Activated CD8-positive, alpha-beta T cell treated with anti-CD3 and anti-CD28 coated beads for 36 hours (primary cell): ENCODE measurements at places on chromosomes 4 and X. TPM values are rescaled to one million over a fixed set of nuclear protein-coding genes. Genes with fewer than 3 reads are reported as not detected.
A peak's percentile ranks its signal among the peaks of the same experiment; 100 is the strongest.

DNA sequence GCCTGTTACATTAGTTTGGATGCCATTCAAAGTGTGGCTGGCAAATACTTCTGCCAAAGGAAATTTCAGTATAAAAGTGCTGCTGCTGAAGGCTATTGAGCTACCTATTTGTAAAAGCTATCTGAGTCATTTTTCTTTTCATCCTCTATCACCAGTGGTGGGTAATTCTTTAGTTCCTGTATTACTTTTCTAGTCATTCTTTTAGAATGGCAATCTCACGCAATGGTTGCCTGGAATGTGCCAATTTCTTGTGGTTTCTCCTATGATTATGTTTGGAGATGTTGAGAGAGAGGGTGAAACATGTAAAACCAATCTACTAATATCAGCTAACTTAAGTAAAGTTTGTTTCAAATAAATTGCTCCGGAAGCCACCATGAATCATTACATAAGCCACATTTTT is 685.0 kb downstream of the RAPGEF2 start:
- no peak for DNase-seq
- no peak overlapping the region for H3K27ac ChIP-seq
- no peak overlapping the region for H3K4me3 ChIP-seq
- no peaks in the 10 kb centered on the region for H3K27me3 ChIP-seq
- H3K36me3 ChIP-seq = no peaks in the 10 kb centered on the region

DNA sequence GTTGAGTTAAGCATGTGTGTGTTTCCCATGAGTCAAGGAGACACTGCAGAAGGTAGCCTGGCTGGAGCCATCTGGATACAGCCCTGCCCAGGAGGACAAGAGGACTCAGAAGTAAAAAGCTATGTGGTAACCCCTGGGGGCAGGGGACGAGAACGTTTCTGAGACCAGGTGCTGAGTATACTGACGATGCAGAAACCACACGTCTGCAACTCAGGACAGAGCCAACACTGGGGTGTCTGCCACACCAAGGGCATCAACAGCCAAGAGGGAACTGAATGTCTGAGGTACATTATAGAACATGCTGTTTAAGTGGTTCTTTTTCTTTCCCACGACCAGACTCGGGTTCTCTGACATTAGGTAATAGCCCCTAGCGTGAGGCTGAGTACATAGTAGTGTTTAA is 94.1 kb upstream of the GPR34 start:
- H3K4me3 ChIP-seq = no peak overlapping the region
- no peaks in the 10 kb centered on the region for H3K27me3 ChIP-seq
- peaks cover 14% of the 10 kb centered on the region for H3K4me1 ChIP-seq
- H3K27ac ChIP-seq = no peak overlapping the region

DNA sequence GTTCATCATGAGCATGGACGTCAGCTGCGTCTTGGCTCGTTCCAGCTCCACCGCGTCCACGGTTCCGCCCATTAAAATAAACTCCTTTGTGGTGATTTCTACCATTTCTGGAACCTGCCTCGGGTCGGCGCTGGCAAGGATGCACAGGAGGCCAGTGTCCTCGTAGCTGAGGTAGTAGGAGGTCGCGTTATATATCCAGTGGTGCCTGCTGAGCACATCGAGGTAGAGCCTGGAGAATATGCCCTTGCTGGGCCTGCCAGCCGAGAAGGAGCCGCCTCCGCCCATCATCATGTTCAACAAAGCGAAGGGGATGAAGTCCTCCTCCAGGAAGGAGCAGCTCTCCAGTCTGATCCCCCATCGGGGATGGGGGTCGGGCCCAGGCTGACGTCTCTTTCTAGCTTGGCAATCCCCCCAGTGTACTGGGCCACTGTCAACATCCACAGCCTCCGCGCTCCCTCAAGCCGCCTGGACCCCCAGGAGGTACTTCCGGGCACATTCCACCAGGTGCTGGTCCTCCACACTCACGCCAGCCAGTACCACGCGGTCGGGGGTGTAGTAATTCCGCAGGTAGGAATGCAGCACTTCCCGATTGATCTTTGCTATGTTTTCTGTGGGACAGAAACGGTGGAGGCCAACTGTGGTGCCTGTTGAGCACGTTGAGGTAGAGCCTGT is 120.9 kb upstream of the GRID2 start:
- no peaks in the 10 kb centered on the region for H3K27me3 ChIP-seq
- H3K36me3 ChIP-seq = no peaks in the 10 kb centered on the region
- no peak overlapping the region for H3K27ac ChIP-seq

LPAR4 gene
- not detected for total RNA-seq

GRCh38 chrX:42948723-42949657 is 171.0 kb upstream of the PPP1R2C start:
- peaks cover 61% of the 10 kb centered on the region for H3K4me1 ChIP-seq
- H3K27ac ChIP-seq = peak overlapping the region; percentile 99
- H3K36me3 ChIP-seq = peaks cover 8% of the 10 kb centered on the region
- peak overlapping the region; percentile 15 for H3K4me3 ChIP-seq
- peak; percentile 54 for DNase-seq
- H3K27me3 ChIP-seq = no peaks in the 10 kb centered on the region

SMARCA5 gene
- total RNA-seq = 61.2 TPM

NUDT10 gene
- 4.9 TPM for total RNA-seq

CPE gene
- total RNA-seq = not detected

DNA sequence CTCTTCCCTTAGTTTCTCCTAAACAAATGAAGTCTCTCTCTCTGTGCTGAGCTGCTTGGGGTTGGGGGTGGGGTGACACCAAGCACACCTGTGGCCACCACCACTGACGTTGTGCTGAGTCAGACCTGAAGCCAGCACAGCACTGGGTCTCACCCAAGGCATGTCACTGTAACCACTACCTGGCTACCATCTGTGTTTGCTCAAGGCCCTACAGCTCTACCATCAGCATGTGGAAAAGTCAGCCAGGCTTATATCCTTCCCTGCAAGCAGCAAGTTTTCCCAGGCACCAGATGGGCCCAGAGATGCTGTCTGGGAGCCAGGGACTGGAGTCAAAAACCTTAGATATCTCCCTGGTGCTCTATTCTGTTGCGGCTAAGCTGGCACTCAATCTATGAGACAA is 6.9 kb downstream of the CXCL10 start:
- peak; percentile 28 for DNase-seq
- no peak overlapping the region for H3K27ac ChIP-seq
- peaks cover 7% of the 10 kb centered on the region for H3K27me3 ChIP-seq

NCAPG gene
- 63.3 TPM for total RNA-seq

DNA sequence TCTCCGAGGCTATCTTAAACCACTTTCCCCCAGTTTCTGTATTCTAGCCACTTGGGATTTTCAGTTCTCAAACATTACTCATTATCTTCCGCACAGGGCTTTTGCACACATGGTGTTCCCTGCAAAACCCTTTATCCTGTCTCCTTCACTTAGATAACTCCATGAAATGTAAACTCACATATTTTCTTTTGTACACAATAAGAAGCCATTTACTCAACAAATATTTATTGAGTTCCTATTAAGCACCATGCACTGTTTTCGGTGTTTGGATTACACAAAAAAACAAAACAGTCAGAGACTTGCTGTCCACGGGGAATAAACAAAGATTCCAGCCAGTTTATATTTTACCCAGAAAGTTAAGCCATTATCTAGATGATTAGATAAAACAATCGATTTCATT is 42.5 kb upstream of the UNC5C start:
- H3K36me3 ChIP-seq = no peaks in the 10 kb centered on the region
- no peaks in the 10 kb centered on the region for H3K4me1 ChIP-seq
- H3K27ac ChIP-seq = no peak overlapping the region
- H3K4me3 ChIP-seq = no peak overlapping the region

- H3K4me3 ChIP-seq = no peak overlapping the region
- H3K36me3 ChIP-seq = no peaks in the 10 kb centered on the region
- H3K27ac ChIP-seq = no peak overlapping the region
- peaks cover 11% of the 10 kb centered on the region for H3K27me3 ChIP-seq
Measured at GRCh38 chr4:87933337-87933736, 42.2 kb upstream of the SPP1 start.

GRCh38 chr4:80201252-80202151 is 4.2 kb downstream of the PRDM8 start:
- DNase-seq = peak; percentile 89
- H3K4me1 ChIP-seq = peaks cover 32% of the 10 kb centered on the region
- H3K4me3 ChIP-seq = peak overlapping the region; percentile 73
- H3K27ac ChIP-seq = peak overlapping the region; percentile 70
- H3K27me3 ChIP-seq = peaks cover 18% of the 10 kb centered on the region
- H3K36me3 ChIP-seq = peaks cover 4% of the 10 kb centered on the region

- H3K36me3 ChIP-seq = no peaks in the 10 kb centered on the region
- no peak for DNase-seq
Measured at GRCh38 chrX:17520016-17520615, 145.1 kb downstream of the NHS start.

GRCh38 chr4:73019462-73020047 is 50.0 kb downstream of the COX18 start:
- no peak overlapping the region for H3K27ac ChIP-seq
- H3K36me3 ChIP-seq = no peaks in the 10 kb centered on the region
- no peak overlapping the region for H3K4me3 ChIP-seq
- no peaks in the 10 kb centered on the region for H3K4me1 ChIP-seq

CFAP99 gene
- total RNA-seq = not detected

DGKK gene
- not detected for total RNA-seq

GRCh38 chr4:73257651-73258435 is 755 bp downstream of the ANKRD17 start:
- H3K4me1 ChIP-seq = peaks cover 58% of the 10 kb centered on the region
- H3K27ac ChIP-seq = peak overlapping the region; percentile 100
- H3K27me3 ChIP-seq = no peaks in the 10 kb centered on the region
- H3K36me3 ChIP-seq = peaks cover 38% of the 10 kb centered on the region
- H3K4me3 ChIP-seq = peak overlapping the region; percentile 97

AVPR2 gene
- total RNA-seq = not detected

DNA sequence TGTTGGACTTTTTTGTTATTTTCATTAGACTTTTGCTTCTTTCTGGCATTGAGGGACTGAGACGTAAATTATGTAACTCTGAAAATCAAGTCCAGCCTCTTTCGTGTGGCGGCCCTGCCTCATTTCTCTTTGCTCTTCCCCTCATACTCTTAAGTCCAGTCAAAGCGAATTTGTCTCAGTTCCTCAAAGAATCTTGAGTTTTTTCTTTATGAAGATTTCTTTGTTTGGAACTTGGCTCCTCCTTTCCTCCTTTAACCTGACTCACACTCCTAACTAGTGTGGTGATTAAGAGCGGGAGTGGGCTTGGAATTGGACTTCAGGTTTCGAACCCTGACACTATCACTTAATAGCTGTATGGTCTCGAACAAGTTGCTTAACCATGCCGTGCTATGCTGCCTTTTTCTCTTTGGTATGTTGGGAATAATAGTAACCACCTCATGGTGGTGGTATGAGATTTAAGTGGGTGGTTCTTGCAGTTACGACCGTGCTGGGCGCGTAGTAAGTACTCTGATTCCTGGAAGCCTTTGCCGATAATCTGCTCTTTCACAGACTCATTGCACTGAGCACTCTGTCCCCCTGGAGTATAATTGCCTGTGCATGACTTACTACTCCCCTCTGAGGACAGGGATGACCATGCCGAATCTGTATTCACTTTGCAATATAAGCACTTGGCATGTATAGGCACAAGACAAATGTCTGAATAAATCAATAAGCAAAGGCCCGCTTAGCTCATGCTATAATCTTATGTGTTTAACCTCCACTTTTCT is 19.1 kb downstream of the FNIP2 start:
- no peaks in the 10 kb centered on the region for H3K27me3 ChIP-seq
- H3K4me1 ChIP-seq = peaks cover 20% of the 10 kb centered on the region
- DNase-seq = no peak
- no peak overlapping the region for H3K27ac ChIP-seq
- H3K36me3 ChIP-seq = no peaks in the 10 kb centered on the region

- no peak overlapping the region for H3K27ac ChIP-seq
- no peaks in the 10 kb centered on the region for H3K27me3 ChIP-seq
- no peaks in the 10 kb centered on the region for H3K4me1 ChIP-seq
- DNase-seq = no peak
- H3K36me3 ChIP-seq = no peaks in the 10 kb centered on the region
Measured at GRCh38 chr4:85861064-85861765, 386.3 kb downstream of the ARHGAP24 start.

GRCh38 chr4:6887591-6888371 is 21.8 kb upstream of the TBC1D14 start:
- H3K4me3 ChIP-seq = no peak overlapping the region
- H3K4me1 ChIP-seq = peaks cover 20% of the 10 kb centered on the region
- peaks cover 10% of the 10 kb centered on the region for H3K36me3 ChIP-seq
- DNase-seq = no peak

SRPK3 gene
- total RNA-seq = not detected

DNA sequence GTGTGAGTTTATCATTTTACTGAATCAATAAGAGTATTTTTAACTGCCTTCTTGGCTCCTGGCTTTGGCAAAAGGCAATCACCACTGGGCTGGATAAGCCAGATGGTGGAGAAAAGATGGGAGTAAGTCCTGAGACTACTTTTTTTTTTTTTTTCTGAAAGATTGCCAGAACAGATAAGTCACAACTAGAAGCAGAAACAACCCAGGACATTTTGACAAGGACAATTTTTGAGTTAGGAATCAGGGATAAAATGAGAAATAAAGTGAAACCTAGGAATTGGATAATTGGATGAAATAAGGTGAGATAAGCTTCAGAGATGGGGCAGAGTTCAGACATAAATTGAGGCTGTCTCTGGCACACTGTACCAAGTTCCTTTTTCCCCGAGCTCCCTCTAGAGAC is 471.0 kb downstream of the KLHL13 start:
- no peaks in the 10 kb centered on the region for H3K4me1 ChIP-seq
- no peaks in the 10 kb centered on the region for H3K27me3 ChIP-seq
- H3K27ac ChIP-seq = no peak overlapping the region
